ENCODE measurements at places on chromosomes 16 and 17.

DNA sequence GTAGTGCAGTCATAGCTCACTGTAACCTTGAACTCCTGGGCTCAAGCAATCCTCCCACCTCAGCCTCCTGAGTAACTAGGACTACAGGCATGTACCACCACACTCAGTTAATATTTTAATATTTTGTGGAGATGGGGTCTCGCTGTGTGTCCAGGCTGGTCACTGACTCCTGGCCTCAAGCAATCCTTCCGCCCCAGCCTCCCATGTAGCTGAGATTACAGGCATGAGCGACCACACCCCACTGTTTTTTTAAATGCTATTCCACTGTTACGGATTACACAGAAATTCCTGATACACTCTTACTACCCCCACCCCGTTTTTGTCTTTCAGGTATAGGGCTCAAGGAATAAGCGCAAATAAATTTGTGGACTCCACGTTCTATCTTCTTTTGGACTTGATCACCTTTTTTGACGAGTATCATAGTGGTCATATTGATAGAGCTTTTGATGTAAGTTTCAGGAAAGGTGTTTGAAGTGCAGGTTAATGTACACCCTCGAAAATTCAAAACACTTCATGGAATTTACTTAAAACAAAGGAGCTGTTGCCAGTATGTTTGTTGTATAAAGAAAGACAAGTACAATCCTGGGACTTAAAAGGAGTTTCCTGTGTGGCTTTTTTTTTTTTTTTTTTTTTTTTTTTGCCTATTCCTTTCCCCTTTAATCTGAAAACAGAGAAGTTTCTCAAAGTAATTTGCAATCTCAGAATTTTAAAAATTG, 26.2 kb upstream of the SLC12A3 start:
- DNase-seq = no peak

DNA sequence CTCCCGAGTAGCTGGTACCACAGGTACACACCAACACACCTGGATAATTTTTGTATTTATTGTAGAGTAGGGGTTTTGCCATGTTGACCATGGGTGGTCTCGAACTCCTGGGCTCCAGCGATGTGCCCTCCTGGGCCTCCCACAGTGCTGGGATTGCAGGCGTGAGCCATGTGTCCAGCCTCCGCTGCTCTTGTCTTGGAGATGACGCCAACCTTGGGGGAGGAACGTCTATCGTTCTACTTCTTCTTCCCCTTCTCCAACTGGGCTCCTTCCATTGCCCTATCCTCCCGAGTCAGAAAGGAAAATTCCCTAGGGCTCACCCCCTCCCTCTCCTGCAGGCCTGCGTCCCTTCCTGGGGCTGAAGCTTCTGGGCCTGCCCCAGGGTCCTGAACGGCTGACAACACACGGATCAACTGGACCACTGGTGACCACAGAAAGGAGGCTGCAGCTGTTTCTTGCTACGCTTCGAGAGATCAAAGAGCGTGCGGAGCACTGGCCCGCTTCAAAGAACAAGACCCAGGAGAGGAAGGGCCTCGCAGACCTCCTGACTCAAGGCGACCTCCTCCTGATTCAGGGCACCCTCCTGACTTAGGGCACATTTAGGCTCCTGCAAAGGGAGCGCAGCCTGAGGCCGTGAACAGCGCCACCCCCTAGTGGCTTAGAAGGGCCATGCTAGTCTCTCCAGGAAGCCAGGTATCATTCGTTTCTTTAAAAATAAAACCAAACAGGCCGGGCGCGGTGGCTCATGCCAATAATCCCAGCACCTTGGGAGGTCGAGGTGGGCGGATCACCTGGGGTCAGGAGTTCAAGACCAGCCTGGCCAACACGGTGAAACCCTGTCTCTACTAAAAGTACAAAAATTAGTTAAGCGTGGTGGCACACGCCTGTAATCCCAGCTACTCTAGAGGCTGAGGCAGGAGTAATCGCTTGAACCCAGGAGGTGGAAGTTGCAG, 48.5 kb upstream of the HELZ start:
- peak; percentile 64 for DNase-seq

DNA sequence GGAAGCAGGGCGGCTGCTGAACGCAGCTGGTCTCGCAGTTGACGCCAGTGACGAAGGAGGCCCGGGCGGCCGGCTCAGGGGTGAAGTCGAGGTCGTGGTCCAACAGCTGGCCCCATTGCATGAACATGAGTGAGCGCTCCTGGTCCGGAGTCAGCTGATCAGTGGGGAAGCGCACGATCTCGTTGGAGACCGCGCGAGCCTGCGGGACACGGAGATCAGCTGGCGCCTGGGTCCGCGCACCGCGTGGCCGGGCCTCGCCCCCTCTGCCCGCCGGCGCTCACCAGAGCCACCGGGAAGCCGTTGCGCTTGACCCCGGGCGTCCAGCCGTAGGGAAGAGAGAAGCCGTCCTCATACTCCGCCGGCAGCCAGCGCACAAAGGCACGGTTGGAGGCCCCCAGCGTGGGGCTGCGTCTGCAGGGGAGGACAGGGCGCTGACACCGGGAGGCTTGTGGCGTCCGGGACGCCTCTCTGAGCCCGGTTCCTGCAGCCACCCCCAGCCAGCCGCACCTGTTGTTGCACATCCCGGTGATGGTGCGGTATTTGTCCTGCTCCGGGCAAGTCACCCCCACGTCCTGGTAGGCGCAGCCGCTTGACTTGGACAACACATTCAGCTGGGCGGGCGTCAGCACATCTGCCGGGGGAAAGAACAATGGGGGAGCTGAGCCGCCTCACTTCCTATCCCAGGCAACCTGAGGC, 1.6 kb downstream of the MPO start:
- no peak for DNase-seq

DNA sequence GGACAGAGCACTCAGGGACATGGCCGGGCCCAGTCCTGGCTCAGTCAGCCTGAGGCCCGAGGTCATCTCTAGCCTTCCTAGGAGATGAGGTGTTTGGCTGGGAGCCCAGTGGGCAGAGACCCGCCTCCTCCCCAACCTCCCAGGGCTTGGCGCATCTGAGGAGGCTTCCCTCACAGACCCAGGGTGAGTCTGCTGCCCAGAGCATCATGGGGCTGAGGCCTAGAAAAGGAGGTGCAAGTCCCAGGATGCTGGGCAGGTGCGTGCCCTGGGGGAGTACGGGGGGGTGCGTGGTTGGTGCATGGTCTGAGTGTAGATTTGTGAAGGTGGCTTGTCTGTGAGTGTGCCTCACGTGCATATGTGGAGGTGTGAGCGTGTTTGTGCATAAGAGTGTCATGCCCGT, 4.7 kb downstream of the PDE6G start:
- no peak for DNase-seq

DNA sequence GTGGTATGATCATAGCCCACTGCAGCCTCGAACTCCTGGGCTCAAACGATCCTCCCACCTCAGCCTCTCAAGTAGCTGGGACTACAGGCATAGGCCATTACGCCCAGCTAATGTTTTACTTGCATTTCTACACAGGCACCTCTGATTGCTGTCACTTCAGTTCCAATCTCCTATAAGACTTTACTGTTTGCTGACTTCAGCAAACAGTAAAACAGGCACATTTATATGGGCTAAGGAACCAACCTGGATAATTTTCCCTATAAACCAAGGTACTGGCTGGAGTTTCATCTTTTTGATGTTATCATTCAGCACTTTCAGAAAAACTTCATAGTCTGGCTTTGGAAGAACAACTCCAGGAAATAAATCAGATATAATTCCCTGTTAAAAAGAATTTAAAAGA, 114.2 kb downstream of the DNAH3 start:
- no peak for DNase-seq
